Activated CD4-positive, alpha-beta T cell treated with anti-CD3 and anti-CD28 coated beads for 24 hours (primary cell): ENCODE measurements at places on chromosomes 7 and 10.

DNA sequence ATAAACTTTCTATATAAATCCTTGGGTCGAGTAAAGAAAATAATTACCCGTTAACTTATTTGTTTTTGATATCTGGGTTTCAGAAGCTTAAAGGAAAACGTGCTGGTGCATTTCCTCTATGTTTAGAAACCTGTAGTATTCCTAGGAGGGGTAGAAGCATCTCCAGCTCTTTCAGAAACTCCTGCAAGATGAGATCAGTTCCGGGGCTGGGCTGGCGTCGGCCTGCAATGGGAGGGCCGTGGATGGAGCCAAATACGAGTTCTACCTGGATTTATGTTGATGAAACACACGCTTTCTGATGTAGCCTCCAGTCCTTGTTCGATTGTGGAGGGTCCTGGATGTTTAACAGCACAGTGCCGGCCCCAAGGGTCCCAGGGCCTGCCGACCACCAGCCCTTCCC, 35.8 kb upstream of the DIP2C start:
- no peak for DNase-seq

DNA sequence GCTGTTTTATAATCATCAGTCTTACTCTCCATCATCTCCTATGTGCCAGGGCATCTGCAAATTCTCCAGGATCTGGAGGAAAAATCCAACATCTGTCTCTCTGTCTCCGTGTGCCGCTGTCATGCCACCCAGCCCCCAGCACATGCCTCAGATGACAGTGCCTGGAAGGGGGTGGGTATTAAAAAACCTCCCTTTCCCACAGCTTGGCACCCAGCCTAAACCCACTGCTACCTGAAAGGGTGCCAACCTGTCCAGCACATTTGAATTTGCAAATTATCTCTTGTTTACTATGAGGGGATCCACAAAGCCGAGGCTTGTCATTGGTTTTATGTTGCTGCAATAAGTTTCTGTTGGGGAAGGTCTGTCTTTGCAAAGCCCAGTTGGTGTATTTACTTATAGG, 73.1 kb downstream of the EMX2 start:
- no peak for DNase-seq

DNA sequence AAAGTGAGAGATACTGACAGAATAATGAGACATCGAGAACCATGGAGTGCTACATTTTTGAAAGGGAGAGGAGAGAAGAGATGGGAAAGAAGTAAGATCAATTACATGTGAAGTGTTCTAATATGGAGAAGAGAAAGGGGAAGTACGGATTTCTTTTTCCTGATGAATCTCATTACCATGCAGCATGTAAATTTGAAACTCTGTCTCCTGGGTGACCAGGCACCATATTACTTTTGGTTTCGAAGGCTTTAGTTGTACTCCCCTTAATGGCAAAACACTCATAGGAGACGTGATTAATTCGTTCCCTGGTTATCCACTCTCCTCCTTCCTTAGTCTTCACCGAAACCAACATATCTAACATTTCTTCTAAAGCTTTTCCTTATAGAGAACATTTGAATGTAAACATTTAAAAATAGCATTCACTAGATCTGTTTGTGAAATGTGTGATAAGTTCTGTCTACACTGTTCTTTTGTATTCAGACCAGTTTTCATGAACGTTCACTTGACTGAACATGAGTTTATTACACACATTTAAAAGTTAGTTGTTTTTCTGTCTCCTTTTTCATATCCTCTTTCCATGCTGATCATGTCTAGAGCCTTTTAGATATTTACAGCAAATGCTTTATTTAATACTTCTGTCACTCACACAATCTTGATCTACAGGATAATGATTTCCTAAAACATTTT, 80.2 kb upstream of the MSRB2 start:
- no peak for DNase-seq

- DNase-seq = no peak
Measured at GRCh38 chr10:43913676-43914235, 265.1 kb upstream of the ZNF32 start.

DNA sequence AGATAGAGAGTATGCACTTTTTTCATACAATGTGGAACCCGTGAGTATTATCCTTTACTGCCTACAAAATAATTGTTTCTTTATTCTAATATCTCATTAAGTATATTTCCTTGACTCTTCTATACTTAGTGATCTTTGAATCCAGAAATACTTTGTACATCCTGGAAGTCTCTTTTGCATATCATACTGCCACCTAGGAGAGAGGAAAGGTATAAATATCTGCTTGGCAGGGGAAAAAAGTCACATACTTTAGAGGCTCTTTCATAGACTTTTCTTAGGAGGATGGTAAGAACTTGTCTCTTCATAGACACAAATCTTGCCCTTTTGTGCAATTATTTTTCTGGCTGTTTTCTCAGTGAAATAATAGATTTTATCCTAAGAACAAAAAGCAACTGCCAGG, 436.0 kb downstream of the PAXIP1 start:
- DNase-seq = no peak
